Memory B cell (primary cell): ENCODE measurements at places on chromosomes 2 and 18.
A peak's percentile ranks its signal among the peaks of the same experiment; 100 is the strongest.

GRCh38 chr2:86778957-86779356 is 11.8 kb downstream of the CD8A start:
- peaks cover 11% of the 10 kb centered on the region for H3K4me1 ChIP-seq
- no peak overlapping the region for H3K4me3 ChIP-seq
- DNase-seq: no peak
- no peak overlapping the region for H3K27ac ChIP-seq

DNA sequence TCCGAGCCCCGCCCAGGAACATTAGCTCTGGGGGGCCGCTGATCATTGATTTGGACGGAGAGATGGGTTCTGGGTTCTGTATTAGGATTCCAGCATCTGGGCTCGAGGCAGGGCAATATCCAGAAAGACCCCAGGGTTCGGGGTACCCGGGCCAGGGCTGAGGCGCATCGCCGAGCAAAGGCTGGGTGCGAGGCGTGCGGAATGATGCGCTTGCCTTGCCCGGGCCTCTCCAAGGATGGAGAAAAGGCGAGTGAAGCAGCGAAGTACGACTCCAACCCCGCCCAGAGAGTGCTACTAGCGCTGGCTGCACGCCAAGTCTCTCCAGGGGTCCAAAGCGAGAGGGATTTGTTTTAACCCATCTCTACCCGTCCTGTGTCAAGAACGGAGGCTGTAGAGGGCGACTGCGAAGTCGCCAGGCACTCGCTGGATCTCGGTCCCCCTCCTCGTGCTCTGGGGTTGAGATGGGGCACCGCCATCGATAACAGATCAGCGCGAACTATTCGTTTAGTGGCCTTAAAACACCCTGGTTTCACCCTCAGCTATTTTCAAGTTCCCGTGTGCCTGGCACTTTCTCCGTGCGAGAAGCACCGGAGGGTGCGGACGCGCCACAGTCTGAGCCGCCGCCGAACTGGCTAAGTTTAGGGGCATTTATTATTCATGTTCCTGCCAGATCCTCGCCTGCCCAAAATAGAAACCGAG is 1.9 kb downstream of the ADCYAP1 start:
- peaks cover 3% of the 10 kb centered on the region for H3K4me1 ChIP-seq
- H3K27ac ChIP-seq: no peak overlapping the region

- H3K27me3 ChIP-seq: no peaks in the 10 kb centered on the region
- no peak for DNase-seq
- H3K27ac ChIP-seq: no peak overlapping the region
- no peaks in the 10 kb centered on the region for H3K4me1 ChIP-seq
- H3K4me3 ChIP-seq: no peak overlapping the region
Measured at GRCh38 chr2:211903961-211904360, 634.6 kb downstream of the ERBB4 start.

DNA sequence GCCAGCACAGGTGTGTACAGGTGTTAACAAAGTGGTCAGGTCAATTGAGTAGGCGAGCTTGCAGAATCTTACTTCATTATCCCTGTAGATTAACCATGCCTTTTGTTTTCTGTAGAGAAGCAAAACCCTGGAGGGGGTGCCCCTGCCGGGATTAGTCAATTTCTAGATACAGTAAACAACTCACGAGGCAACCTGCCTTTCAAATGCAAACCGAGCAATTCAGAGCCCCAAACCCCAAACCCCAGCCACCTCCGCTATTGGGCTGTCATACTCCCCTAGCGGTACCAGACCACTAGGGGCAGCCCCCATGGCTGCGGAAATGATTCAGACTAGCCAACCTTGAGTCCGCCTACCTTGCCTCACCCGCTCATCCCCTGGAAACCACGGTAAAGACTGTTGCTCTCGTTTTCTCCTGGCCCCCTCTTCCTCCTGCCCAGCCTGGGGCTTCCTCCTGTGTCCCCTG is 61.4 kb upstream of the KIF5C start:
- H3K27me3 ChIP-seq: peaks cover 7% of the 10 kb centered on the region
- no peaks in the 10 kb centered on the region for H3K36me3 ChIP-seq
- H3K4me1 ChIP-seq: peaks cover 17% of the 10 kb centered on the region
- DNase-seq: peak; percentile 39
- peak overlapping the region; percentile 66 for H3K27ac ChIP-seq

DNA sequence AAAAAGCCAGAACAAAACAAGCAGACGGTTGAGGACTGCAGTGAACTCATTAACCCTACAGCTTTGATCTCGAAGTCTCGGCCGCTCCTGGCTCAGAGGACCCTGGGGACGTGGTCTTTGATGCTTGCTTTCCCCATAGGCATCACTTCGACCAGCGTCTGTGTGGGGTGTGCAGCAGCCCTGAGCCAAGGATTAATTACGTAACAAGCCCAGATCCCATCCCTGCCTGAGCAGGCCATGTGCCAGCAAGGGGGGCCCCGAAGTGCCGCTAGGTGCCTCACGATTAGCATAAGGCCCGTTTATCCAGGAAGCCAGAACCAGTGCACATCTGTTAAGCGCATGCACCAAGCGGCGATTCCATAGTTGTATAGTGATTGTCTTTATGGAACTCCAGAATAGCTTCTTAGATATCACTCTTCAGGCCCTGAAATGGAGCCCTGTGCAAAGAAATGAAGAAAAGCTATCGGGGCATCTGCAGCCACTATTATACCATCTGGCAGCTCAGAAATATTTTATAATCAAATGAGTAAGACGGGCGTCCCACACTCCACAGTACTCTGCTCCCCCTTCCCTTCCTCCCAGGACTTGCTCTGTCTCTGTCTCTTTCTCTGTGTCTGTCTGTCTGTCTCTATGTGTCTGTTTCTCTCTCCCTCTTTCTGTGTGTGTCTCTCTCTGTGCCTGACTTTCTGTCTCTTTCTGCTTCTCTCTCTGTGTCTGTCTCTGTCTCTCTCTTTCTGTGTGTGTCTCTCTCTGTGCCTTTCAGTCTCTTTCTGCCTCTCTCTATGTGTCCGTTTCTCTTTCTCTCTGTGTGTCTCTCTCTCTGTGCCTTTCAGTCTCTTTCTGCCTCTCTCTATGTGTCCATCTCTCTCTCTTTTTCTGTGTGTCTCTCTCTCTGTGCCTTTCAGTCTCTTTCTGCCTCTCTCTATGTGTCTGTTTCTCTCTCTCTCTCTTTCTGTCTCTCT is 41.7 kb downstream of the HPCAL1 start:
- no peak for DNase-seq
- H3K36me3 ChIP-seq: peaks cover 1% of the 10 kb centered on the region

- no peaks in the 10 kb centered on the region for H3K36me3 ChIP-seq
- H3K4me1 ChIP-seq: no peaks in the 10 kb centered on the region
- H3K27ac ChIP-seq: no peak overlapping the region
- H3K4me3 ChIP-seq: no peak overlapping the region
- H3K27me3 ChIP-seq: peaks cover 2% of the 10 kb centered on the region
Measured at GRCh38 chr2:217491271-217491670, 511.5 kb downstream of the TNS1 start.

- H3K27me3 ChIP-seq: no peaks in the 10 kb centered on the region
- DNase-seq: no peak
- peaks cover 2% of the 10 kb centered on the region for H3K36me3 ChIP-seq
- no peak overlapping the region for H3K4me3 ChIP-seq
- no peaks in the 10 kb centered on the region for H3K4me1 ChIP-seq
Measured at GRCh38 chr2:231331533-231331932, 64.0 kb upstream of the B3GNT7 start.

GRCh38 chr2:224645722-224646121 is 60.6 kb upstream of the CUL3 start:
- DNase-seq: no peak
- no peaks in the 10 kb centered on the region for H3K27me3 ChIP-seq
- peak overlapping the region; percentile 21 for H3K27ac ChIP-seq
- no peak overlapping the region for H3K4me3 ChIP-seq
- H3K36me3 ChIP-seq: no peaks in the 10 kb centered on the region

- peaks cover 3% of the 10 kb centered on the region for H3K36me3 ChIP-seq
- DNase-seq: no peak
- peak overlapping the region; percentile 28 for H3K4me3 ChIP-seq
- peak overlapping the region; percentile 100 for H3K27ac ChIP-seq
- H3K4me1 ChIP-seq: peaks cover 50% of the 10 kb centered on the region
Measured at GRCh38 chr2:25417715-25418369, 76.1 kb upstream of the DNMT3A start.

DNA sequence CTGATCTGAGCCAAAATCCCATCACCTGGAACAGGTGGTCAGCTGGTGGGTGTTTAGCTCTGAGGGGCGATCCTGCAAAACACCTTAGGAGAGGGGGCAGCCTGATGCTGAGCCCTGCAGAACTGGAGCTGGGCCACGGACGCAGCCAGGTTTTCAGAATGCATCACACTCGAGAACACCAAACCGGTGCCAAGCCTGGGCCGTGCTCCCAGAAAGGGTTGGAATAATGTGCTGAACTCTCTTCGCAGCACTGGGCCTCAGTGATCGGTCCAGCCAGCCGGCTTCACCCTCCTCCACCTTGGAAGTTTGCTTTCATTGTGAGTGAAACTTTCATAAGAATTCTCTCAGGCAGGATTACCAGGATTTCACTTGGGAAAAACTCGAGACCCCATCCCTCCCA is 56.5 kb upstream of the TTC39C start:
- H3K27me3 ChIP-seq: no peaks in the 10 kb centered on the region
- no peaks in the 10 kb centered on the region for H3K4me1 ChIP-seq
- H3K4me3 ChIP-seq: no peak overlapping the region
- no peak for DNase-seq

DNA sequence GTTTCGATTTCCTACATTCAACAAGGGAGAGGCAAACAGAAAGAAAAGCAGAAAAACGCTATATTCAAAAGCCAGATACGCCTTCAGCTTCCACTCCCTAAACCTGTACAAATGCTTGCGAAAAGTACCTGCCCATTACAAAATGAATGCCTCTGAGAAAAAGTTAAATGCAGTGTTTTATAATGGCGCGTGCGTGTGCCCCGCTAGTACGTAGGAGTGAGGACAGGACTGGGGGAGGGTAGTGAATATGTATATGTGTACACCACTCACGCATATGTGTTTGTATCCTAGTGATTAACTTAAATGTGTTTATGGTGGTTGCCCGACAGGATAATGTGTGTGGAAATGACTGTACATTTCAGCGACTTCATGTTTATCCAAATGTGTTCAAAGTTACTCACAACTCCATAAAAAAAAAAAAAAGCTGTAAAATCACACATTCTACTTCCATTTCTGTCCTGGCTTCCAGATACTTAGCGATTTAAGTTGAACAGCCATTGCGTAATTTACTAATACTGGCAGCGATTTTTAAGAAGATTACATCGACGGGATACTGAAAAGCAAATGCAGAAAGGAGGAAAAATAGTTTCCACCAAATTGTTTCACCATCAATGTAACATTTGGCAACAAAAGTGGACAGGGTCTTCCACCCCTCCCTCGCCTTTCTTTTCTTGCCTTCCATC is 1.3 kb downstream of the NEUROD1 start:
- no peak for DNase-seq
- H3K36me3 ChIP-seq: peaks cover 7% of the 10 kb centered on the region
- H3K4me1 ChIP-seq: peaks cover 23% of the 10 kb centered on the region
- H3K4me3 ChIP-seq: no peak overlapping the region
- no peak overlapping the region for H3K27ac ChIP-seq

GRCh38 chr2:182952741-182953450 is 85.4 kb downstream of the NCKAP1 start:
- no peak overlapping the region for H3K4me3 ChIP-seq
- H3K4me1 ChIP-seq: no peaks in the 10 kb centered on the region
- no peaks in the 10 kb centered on the region for H3K36me3 ChIP-seq
- peaks cover 1% of the 10 kb centered on the region for H3K27me3 ChIP-seq

DNA sequence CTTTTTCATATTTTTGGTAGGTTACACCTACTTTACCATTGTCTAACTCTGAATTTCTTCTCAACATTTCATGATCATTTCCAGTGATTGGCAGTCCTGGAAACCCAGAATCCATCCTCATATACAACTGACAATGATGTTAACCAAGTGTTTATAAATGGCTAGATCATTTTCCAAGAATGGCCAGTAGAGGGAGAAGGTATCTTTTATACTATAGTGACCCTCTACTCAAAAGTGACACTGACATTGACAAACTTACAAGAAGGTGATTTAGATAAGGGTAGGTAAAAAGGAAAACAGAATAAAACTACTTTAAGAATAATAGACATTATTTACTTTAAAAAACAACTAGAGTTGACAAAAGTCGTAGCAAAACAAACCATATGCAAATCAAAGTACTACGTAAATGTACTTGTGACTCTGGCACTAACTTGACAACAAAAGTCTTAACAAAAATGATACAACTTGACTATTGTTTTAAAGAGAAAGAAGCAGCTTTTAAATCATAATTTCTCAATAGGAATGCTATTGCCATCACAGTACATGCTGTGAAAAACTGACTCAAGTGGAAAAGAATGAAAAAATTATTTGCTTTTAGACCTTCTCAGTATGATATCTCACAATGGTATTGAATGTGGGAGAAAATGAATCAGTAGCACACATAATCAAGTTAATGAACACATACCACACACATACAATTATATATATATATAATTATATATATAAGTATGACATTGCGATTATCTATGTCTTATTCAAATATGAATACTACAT is 76.6 kb upstream of the GRB14 start:
- no peaks in the 10 kb centered on the region for H3K27me3 ChIP-seq
- H3K36me3 ChIP-seq: peaks cover 33% of the 10 kb centered on the region
- peaks cover 5% of the 10 kb centered on the region for H3K4me1 ChIP-seq
- H3K4me3 ChIP-seq: no peak overlapping the region
- peak overlapping the region; percentile 6 for H3K27ac ChIP-seq

DNA sequence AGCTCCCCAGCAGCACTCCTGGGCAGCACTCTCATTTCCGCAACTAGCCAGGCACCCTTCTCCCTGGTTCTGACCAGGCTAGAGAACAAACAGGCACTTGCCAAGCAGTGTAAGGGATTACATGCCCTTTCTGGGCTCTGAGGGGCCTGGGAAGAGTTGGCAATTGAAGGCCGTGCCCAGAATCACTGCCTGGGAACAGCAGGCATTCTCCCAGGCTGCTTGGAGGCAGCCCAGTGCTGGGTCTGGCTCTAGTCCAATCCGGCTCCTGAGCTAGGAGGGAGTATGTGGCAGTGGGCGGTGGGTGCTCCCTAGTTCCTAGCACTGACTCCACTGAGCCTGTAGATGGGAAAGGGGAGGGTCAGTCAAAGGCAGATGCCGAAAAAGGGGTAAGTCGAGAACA is 34.1 kb upstream of the SP3 start:
- DNase-seq: no peak
- H3K4me3 ChIP-seq: no peak overlapping the region
- H3K4me1 ChIP-seq: peaks cover 14% of the 10 kb centered on the region
- H3K27ac ChIP-seq: no peak overlapping the region

DNA sequence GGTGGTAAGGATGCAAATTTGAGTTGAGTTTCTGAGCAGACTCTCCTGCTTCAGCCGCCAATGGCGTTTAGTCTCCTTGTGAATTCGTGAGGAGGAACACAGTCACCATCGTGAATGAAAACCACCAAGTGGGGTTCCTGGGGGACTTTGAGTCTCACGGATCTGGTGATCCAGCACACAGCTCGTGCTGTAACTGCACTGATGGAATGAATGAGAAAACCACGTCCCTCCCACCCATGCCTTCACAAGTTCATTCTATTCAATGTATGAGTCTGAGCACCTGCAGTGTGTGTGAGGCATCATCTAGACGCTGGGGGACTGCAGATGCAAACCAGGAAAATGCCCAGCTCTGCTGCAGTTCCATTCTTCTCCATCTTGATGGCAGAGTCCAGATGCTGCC is 127.9 kb downstream of the PIEZO2 start:
- H3K27me3 ChIP-seq: peaks cover 2% of the 10 kb centered on the region
- H3K36me3 ChIP-seq: no peaks in the 10 kb centered on the region
- no peaks in the 10 kb centered on the region for H3K4me1 ChIP-seq
- no peak overlapping the region for H3K4me3 ChIP-seq
- H3K27ac ChIP-seq: no peak overlapping the region
